ENCODE measurements at places on chromosomes 6 and 20.
A peak's percentile ranks its signal among the peaks of the same experiment; 100 is the strongest.

GRCh38 chr6:104414723-104415122 lies 445.0 kb downstream of the HACE1 start:
- H3K4me3 ChIP-seq: no peak overlapping the region
- H3K36me3 ChIP-seq: no peaks in the 10 kb centered on the region
- no peaks in the 10 kb centered on the region for H3K27me3 ChIP-seq
- no peaks in the 10 kb centered on the region for H3K4me1 ChIP-seq

GRCh38 chr6:36733300-36733699 lies 35.7 kb downstream of the RAB44 start:
- no peak overlapping the region for H3K27ac ChIP-seq
- H3K4me1 ChIP-seq: peaks cover 5% of the 10 kb centered on the region
- no peaks in the 10 kb centered on the region for H3K27me3 ChIP-seq
- no peak for DNase-seq
- no peaks in the 10 kb centered on the region for H3K36me3 ChIP-seq

GRCh38 chr6:147561726-147562125 lies 53.2 kb downstream of the SAMD5 start:
- no peaks in the 10 kb centered on the region for H3K36me3 ChIP-seq
- DNase-seq: no peak
- H3K4me1 ChIP-seq: no peaks in the 10 kb centered on the region

- no peaks in the 10 kb centered on the region for H3K27me3 ChIP-seq
- no peak for DNase-seq
Measured at GRCh38 chr6:137736911-137737310, 130.1 kb upstream of the TNFAIP3 start.

GRCh38 chr20:37997516-37997915 lies 35.7 kb downstream of the TTI1 start:
- no peak overlapping the region for H3K4me3 ChIP-seq
- H3K27me3 ChIP-seq: no peaks in the 10 kb centered on the region
- no peak overlapping the region for H3K27ac ChIP-seq

DNA sequence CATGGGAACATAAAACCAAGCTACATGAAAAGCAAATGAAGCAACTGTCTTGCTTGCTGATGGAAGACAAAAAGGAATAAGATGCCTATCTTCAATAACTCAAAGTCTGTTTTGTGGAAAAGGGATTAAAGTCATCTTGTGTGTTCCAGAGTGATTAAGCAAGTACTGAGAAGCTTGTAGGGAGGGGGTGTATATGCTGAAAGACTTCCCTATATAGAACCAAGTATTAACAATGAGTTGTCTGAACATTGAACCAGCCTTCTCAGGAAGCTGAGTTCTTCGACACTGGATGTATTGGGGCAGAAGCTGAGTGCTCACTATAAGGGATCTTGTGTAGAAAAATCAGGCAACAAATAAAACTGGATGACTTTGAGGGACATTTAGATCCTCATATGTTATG lies 451.8 kb downstream of the CD83 start:
- H3K4me1 ChIP-seq: no peaks in the 10 kb centered on the region
- H3K4me3 ChIP-seq: no peak overlapping the region
- H3K27ac ChIP-seq: no peak overlapping the region
- no peak for DNase-seq
- no peaks in the 10 kb centered on the region for H3K36me3 ChIP-seq

- H3K36me3 ChIP-seq: no peaks in the 10 kb centered on the region
- H3K27ac ChIP-seq: peak overlapping the region; percentile 29
- H3K27me3 ChIP-seq: no peaks in the 10 kb centered on the region
- no peaks in the 10 kb centered on the region for H3K4me1 ChIP-seq
- DNase-seq: no peak
- H3K4me3 ChIP-seq: no peak overlapping the region
Measured at GRCh38 chr20:48621376-48622078, 206.3 kb downstream of the PREX1 start.

GRCh38 chr6:125991653-125992052 lies 5.3 kb downstream of the TRMT11 start:
- no peak overlapping the region for H3K4me3 ChIP-seq
- no peak overlapping the region for H3K27ac ChIP-seq
- no peaks in the 10 kb centered on the region for H3K36me3 ChIP-seq
- no peak for DNase-seq

GRCh38 chr6:36853325-36853724 lies 14.1 kb upstream of the CPNE5 start:
- peaks cover 3% of the 10 kb centered on the region for H3K36me3 ChIP-seq
- H3K4me1 ChIP-seq: peaks cover 19% of the 10 kb centered on the region
- no peak overlapping the region for H3K4me3 ChIP-seq

- peaks cover 15% of the 10 kb centered on the region for H3K36me3 ChIP-seq
- H3K4me3 ChIP-seq: no peak overlapping the region
- no peak overlapping the region for H3K27ac ChIP-seq
- DNase-seq: no peak
Measured at GRCh38 chr20:3652676-3653596, 10.3 kb downstream of the GFRA4 start.

DNA sequence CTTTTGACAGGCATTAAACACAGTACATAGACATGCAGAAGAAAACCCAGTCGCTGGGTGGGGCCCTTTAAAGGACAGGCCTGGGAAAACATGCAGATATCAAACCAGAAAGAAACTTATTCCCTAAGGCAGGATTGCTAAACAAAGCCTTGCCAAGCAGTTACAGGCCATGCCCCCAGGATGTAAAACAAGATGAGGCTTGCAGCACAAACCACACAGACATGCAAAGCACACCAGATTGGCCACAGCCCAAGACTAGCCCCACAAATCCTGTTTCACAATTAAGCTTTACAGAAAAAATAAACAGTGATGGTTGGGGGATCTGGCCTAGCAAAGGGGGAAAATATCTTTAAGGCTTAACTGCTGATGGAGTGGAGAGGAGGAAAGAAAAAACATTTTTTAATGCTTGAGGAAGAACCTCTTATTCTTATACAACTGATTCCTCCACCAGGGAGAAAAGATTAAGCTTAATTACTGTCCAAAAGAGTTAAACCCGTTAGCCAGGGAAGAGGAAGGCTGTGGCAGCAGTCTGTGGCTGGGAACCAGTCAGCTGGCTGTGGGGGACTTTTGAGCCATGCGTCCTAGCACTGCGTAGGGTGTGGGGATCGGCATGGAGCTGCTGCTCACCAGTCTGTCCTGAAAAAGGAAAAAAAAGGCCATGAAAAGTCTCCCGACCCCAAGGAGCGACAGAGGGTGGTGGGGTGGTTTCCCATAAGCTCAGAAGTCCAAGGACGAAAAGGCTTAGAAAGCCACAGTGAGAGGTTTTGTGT lies 28.4 kb downstream of the COL19A1 start:
- H3K27ac ChIP-seq: no peak overlapping the region
- no peaks in the 10 kb centered on the region for H3K27me3 ChIP-seq
- no peaks in the 10 kb centered on the region for H3K4me1 ChIP-seq
- DNase-seq: peak; percentile 65
- H3K36me3 ChIP-seq: no peaks in the 10 kb centered on the region

DNA sequence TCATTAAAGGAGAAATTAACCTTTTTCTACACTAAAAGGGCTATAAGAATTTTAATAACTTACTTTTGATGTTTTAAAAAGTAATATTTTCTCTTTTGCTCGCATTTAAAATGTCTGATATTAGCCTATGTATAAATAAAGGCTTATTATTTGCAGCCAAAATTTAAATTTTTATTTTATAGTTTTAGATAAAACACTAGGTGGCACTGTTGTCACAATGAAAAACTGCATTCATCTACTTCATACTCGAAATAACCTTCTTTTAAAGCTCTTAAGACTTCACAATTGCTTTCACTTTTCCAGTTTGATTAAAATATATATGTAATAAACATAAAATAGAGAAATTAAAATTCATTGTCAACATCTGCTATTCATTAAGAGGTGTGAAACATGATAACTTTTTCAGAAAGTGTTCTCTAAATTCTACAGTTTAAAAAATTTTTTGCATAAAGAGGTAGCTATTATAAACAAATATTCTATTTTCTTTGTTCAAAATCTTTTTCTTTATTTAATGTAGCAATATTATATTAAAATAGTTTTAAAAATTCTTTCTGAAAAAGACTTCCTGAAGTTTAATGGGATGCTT lies 78.8 kb upstream of the DEFB112 start:
- peak; percentile 64 for DNase-seq
- H3K27ac ChIP-seq: no peak overlapping the region
- H3K4me1 ChIP-seq: peaks cover 11% of the 10 kb centered on the region
- no peaks in the 10 kb centered on the region for H3K27me3 ChIP-seq
- no peaks in the 10 kb centered on the region for H3K36me3 ChIP-seq
- H3K4me3 ChIP-seq: no peak overlapping the region

DNA sequence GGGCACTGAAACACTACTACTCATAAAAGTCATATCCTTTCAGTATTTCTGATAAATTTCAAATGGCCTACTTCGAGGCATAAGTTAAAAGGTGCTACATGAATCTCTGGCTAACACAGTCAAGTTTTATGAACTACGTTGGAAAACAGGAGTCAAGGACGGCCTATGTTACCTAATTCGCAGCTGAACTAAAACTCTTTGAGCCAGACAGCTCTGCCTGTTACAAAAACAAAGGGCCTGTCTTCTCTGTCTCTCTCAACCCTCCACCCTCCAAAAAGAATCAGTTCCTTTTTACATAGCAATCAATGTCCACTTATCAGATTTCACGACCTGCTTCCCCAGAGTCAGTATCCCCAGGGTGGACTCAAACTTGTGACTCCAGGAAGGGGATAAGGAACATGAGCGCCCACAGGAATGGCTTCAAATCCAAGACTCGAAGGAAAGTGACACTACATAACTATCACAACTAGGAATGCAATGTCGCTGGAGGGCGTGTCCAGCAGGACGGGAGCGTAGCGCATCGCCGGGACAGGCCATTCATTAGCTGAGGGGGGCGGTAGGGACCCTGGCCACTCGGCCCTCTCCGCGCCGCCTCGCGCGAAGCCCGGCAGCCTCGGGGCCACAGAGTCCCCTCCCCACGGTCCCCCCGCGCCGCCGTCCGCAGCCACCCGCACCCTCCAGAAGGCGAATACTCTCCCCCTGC lies 591 bp downstream of the IBTK start:
- H3K4me3 ChIP-seq: peak overlapping the region; percentile 86
- no peaks in the 10 kb centered on the region for H3K36me3 ChIP-seq
- H3K27me3 ChIP-seq: no peaks in the 10 kb centered on the region
- DNase-seq: peak; percentile 81
- peak overlapping the region; percentile 99 for H3K27ac ChIP-seq

DNA sequence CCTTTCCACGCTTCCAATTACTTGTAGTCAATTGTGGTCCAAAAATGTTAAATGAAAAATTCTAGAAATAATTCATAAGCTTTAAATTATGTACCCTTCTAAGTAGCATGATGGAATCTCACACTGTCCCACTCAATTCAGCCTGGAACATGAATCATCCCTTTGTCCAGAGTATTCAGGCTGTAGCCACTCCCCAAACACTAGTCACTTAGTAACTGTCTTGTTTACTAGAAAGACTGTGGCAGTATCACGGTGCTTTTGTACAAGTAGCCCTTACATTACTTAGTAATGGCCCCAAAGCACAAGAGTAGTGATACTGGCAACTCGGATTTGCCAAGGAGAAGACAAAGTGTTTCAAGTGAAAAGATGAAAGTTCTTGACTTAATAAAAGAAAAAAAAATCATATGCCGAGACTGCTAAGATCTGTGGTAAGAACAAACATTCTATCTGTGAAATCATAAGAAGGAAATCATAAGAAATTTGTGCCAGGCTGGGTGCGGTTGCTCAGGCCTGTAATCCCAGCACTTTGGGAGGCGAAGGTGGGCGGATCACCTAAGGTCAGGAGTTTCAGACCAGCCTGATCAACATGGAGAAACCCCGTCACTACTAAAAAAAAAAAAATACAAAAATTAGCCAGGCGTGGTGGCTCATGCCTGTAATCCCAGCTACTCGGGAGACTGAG lies 168.5 kb upstream of the SIM1 start:
- no peak overlapping the region for H3K4me3 ChIP-seq
- peaks cover 12% of the 10 kb centered on the region for H3K36me3 ChIP-seq
- DNase-seq: no peak
- no peaks in the 10 kb centered on the region for H3K4me1 ChIP-seq
- H3K27me3 ChIP-seq: no peaks in the 10 kb centered on the region

DNA sequence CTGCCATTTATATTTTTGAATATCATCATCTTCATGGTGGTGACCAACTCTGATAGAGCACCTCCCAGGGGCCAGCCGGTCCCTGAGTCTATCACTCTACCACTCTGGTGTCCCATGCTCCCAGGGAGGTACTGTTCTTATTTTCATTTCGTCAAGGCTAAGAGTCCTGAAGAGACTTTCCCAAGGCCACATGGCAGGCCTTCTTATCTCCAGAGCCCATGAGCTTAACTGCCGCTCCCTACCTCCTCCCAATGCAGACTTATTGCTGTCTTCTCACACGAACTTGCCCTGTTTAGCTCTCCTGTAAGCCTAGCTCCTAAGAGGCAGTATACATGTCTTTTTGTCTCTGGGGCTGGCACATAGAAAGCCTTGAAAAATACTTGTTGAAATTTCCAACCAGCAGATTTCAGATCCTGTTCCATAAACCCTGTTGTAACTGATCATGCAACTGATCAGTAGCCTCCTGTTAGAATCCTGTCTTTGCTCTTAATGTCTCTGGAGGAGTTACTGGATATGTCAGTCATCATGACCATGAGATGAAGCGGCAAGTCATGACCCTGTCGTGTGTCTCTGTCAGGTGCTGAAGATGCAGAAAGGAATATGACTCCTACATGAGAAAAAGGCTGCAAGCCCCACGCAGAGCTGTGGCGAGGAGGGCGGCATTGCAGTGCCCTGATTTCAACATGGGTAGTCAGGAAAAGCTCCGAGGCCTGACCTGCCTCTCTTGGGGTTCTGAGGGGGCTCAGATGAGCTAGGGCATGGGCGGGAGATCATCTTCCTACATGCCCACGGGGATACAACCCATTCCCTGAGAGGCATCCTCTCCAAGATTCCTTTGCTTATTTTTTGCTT lies 60.0 kb downstream of the TTI1 start:
- no peak overlapping the region for H3K4me3 ChIP-seq
- H3K27ac ChIP-seq: no peak overlapping the region
- H3K36me3 ChIP-seq: no peaks in the 10 kb centered on the region
- no peaks in the 10 kb centered on the region for H3K4me1 ChIP-seq

DNA sequence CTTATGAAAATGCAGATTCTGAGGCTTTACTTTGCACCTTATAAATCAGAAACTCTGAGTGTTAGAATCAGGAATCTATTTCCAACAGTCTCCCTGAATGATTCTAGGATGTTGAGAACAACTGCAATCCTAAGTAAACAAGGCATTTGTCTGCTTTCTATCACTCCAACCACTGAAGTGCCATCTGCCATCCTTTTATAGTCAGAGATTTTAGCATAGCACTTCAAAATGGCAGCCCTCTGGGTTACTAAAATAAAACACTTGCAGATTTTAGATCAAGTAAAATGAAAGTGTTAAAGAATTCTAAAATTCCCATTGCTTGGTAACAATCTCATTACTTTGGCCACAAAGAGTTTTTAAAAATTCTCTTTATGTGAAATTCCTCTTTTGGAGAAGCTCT lies 258.9 kb downstream of the CD109 start:
- H3K4me1 ChIP-seq: no peaks in the 10 kb centered on the region
- H3K36me3 ChIP-seq: no peaks in the 10 kb centered on the region
- H3K27ac ChIP-seq: no peak overlapping the region
- no peaks in the 10 kb centered on the region for H3K27me3 ChIP-seq
- no peak overlapping the region for H3K4me3 ChIP-seq
- no peak for DNase-seq

All from lung (tissue), 17 donors.